ENCODE measurements at places on chromosomes 2 and 18.

GRCh38 chr2:193989645-193990044 lies 1667.4 kb upstream of the SLC39A10 start:
- DNase-seq, result no peak

- DNase-seq, result no peak
Measured at GRCh38 chr2:241157841-241158545, 7.7 kb downstream of the PPP1R7 start.

DNA sequence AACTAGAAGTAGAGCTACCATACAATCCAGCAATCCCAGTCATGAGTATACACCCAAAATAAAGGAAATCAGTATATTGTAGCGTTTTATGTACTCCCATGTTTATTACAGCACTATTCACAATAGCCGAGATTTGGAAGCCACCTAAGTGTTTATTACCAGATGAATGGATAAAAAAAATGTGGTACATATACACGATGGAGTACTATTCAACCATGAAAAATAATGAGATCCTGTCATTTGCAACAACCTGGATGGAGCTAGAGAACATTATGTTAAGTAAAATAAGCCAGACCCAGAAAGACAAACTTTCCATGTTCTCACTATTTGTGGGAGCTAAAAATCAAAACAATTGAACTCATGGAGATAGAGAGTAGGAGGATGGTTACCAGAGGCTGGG lies 131.9 kb downstream of the TMEM131 start:
- DNase-seq, result no peak

DNA sequence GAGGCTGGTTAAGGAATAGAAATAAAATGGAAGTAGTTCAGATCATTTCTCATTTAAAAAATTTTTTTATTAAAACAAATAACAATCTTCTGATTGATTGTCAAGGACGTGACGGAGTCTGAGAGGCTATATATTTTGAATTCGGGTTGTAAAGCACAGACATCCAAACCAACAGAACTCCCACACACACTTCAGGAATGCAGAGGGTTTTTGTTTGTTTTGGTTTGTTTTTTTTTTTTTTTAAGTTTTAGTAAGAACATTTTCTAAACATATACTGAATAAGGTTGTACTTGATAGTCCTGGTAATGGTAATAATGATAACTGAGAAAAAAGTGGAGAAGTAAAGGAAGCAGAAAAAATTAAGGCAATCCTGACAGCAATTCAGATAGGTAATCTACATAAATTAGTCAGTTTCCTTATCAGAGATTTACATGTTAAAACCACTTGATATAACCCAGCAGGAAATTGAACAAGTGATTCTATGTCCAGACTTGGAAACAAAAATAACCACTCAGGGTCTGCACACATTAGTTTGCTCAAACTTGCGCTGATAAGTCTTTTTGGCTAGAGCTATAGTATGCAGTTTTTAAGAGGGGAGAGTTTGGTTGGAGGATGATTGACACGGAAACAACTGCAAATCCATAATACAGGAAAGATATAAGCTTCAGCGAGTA lies 51.5 kb upstream of the CTAGE1 start:
- DNase-seq, result no peak

GRCh38 chr2:218344090-218344754 lies 12.4 kb upstream of the CATIP start:
- DNase-seq, result no peak

- DNase-seq, result no peak
Measured at GRCh38 chr2:98090951-98091350, 4.0 kb downstream of the VWA3B start.

DNA sequence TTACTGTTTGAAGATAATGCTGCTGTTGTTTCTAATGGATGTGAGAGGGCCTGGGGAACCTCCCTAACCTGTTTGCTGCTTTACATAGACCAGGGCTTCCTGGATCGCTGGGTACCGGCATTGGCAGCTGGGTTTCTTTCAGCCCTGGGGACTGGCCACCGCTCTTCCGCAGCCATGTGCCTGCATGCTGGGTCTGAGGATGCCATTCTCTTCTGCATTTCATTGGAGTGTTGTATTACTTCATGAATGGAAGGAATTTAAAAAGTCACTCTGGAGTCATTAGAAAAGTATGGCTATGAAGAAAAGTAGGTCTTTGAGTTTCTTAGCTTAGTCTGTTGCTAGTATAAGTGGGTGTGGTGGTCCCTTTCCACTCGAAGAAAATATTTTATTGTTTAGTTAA lies 107.3 kb upstream of the MGAT5 start:
- DNase-seq, result no peak
